Activated CD4-positive, CD25-positive, alpha-beta regulatory T cell (primary cell): ENCODE measurements at places on chromosomes 7 and 10.

DNA sequence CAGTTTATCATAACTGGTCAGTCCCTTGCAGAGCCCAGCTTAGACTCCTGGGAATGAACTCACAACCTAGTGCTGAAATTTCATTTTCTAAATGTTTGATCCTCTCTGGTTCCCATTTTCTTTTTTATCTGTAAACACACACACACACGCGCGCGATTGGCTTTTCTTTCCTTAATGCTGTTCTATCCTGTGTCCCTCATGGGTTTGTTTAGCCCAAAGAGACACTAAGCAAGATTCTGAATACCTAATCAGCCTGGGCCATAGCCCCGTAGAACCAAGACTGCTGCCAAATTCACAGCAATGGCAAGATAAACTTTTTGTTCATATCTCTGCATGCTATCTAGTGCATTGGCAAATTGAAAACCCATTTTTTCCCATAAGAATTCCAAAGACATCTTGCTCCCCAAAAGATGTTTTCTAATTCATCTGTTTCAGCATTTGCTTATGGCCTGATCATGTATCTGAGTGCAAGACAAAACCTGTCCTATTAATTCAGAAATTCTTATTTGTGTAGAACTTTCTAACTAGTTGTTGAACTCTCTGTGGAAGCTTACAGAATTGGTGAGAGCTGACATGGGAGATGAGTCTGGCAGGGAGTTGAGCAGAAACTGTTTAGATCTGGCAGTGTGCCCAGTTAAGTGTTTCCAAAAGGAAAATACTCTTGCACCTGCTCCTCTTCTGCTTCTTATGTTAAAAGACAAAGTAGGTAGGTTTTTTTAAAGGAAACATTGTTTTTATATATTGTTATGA is 1.8 kb upstream of the IFIT1 start:
- DNase-seq = no peak

DNA sequence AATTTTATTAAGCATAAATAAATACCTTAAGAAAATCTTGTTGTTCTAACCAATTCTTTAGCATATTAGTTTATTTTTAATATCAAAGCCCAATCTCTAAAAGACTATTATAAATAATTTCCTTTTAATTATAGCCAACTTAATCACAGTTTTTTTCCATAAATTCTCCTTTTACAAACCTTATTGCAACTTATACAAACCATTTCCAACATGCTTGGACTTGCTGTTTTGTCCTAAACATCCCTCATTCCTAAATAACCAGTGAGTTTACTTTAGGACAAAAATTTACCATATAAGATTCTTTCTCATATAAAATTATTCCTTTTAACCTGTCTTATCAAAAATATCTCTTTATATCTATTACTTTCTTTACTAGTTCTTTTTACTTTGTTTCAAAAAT is 25.2 kb upstream of the LSM8 start:
- DNase-seq = no peak

DNA sequence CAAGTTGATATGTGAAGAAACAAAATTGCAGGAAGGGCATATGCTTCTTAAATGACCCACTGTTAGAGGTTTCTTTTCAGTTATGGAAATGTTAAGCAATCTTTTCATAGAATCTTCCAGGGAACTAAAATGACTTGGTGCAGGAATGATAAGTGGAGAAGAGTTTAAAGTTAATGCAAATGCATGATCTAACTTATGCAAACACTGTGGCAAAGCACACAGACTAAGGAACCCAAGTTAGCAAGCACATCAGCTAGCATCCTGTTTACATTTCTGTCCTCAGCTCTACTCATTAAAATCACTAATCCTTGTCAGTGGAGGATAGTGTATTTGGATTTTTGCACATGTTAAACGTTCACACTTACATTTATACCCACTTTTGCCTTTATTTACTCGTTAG is 9.3 kb downstream of the CLCN1 start:
- DNase-seq = no peak

GRCh38 chr10:79192677-79193003 is 123.9 kb downstream of the ZMIZ1 start:
- no peak for DNase-seq

GRCh38 chr7:108266035-108266434 is 135.9 kb upstream of the LAMB4 start:
- no peak for DNase-seq

DNA sequence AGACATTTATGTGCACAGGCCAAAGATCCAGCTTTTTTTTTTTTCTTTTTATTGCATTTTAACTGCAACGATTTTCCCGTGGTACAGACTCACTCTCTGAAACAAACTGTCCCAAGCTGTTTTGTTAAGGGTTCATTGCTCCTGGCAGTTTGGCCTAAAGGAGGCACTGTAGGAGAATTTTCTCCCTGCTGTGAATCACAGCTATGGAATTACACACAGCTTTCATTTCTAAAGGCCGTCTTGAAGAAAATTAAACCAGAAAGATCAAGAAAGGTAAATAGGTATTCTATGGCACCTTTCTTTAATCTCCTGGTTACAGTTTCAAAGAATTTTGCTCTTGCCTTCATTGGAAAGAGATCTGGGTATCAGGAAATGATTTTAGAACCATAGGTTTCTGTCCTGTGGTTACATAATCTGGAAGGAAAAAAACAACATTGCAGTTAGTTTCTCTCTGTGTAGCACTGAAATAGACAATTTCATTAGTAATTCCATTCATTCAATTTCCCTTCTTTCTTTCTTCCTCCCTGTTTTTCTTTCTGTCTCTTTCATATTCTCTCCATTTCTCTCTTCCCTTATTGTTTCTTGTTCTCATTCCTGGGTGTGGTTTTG is 51.2 kb downstream of the PDK4 start:
- DNase-seq = no peak

GRCh38 chr7:29798422-29798821 is 7.9 kb upstream of the WIPF3 start:
- no peak for DNase-seq
